Activated T-helper 2 cell treated with anti-CD3 and anti-CD28 coated beads, Interferon-gamma antibody, Interleukin-2, Interleukin-4, amounts not matched to agents 10 μg/mL and 5 μg/mL and 100 μg/mL, durations not matched to agents 14 hours and 24 hours and 36 hours (primary cell): ENCODE measurements at places on chromosomes 13 and 19. TPM values are rescaled to one million over a fixed set of nuclear protein-coding genes. Genes with fewer than 3 reads are reported as not detected.
A peak's percentile ranks its signal among the peaks of the same experiment; 100 is the strongest.

Gene KL
- total RNA-seq, result 0.14 TPM in 2 replicates

GRCh38 chr19:39998501-39998900, 1.6 kb downstream of the ZNF546 start:
- no peak for DNase-seq

DNA sequence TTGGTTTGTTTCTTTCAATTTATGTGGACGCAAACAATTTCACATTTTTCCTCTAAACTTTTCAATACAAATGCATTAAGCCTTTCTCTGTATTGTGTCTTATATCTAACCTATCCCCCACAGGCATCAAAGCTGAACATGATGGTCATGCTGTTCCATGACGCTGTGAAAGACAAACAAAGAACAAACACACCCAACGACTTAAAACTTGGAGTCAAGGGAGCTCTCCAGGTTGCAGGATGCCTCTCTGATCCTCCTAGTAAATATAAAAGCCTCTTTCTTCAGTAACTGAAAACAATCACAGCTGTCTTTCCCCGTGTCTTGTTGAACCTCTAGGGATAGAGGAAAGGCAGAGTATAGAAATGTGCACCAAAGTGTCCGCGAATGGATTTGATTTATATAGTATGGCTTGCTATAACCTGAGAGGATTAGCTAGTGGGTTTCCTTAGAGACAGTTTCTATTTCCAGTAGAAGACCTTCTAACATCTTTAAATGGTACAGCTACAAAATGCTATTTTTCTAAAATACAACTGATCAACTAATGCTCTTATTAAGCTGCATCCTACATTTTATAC, 43.1 kb downstream of the PCDH9 start:
- DNase-seq, result no peak

Gene SYNE4
- total RNA-seq, result 1.9 and 2.6 TPM in 2 replicates

Gene TEKTIP1
- total RNA-seq, result 2.0 and 2.5 TPM in 2 replicates

GRCh38 chr19:33841685-33842084, 45.0 kb downstream of the KCTD15 start:
- no peak for DNase-seq

DNA sequence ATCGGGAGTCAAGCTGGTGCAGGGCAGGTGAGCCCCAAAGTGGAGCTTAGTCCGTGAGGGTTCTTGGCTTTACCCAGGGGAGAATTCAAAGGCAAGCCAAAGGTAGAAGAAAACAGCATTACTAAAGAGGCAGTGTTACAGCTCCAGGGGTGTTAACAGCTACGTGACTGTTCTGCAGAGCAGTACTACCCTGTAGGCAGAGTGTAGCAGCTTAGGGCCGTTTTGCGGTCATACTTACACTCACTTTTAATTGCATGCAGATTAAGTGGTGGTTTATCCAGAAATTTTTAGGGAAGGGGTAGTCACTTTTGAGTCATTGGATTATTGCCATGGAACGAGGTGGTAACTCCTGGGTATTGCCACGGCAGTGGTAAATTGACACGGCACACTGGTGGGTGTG, 482.2 kb downstream of the SLITRK5 start:
- DNase-seq, result no peak

DNA sequence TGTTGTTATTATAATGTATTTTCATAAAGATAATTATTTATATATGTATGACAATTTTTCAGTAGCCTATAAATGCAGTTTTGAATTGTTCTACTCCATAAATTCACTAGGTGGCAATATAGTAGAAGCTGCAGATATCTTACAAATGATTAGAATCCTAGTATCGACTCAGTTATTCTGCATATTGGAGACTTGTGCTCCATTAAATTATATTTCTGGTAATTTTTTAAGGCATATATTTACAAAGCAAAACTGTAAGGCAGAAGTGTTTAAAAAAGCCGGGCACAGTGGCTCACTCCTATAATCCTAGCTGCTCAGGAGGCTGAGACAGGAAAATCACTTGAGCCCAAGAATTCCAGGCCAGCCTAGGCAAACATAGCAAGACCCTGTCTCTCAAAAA, 58.7 kb downstream of the DPY19L3 start:
- DNase-seq, result no peak

Gene ZNF667
- 0.09 TPM in 2 replicates for total RNA-seq

Gene CDX2
- not detected in 2 replicates for total RNA-seq

DNA sequence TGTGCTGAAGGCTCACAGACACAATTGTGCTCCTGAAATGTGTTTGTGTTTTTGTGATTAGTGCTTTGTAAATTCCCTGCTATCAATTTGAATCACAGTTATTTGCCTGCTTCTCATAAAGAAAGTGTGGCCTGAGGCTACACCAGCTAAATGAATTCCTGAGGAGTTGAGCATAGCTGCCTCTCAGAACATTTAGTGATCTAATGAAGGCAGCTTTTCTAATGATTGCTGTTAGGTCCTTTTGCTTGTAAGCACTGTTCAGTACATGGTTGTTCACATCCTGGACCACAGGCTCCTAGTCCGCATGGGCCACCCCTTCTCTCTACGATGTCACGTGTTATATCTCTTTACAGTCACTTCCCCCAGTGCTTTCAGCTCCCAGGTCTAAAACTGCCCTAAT, 238.2 kb downstream of the B3GLCT start:
- no peak for DNase-seq

DNA sequence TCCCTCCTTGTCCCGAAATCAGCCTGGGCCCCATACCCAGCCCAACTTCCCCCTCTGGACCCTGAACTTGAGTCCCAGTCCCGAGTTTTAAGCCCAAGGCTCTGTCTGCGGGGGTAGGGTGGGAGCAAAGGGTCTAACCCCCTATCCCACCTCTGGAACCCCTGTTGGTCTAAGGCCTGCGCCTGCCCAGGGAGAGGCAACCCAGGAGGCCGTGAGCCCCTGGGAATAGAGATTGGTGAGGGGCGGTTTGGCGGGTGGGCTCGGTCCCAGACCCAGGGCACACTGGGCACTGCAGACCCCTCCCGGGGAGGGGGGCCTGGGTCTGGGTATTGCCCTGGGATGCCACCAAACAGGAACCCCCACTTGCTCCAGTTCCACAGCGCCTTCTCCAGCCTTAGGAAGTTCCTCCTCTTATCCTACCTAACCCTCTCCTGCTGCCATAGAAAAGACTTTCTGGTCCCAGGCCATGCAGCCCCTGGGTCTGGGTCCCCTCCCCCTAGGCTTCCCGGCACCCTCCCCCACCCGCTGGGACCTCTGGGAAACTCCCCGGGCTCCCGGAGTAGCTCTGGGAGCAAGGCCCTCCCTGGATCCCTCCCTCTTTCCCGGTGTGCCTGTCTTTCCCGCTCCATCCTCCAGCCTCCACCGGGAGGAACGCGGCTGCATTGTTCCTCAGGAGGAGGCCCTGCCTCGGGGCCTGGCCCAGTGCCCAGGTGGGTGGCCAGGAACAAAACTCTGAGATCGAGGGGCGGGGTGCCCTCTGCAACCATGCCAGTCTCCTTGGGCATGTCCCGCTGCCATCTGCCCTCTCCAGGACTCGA, 33.6 kb upstream of the NANOS3 start:
- no peak for DNase-seq

DNA sequence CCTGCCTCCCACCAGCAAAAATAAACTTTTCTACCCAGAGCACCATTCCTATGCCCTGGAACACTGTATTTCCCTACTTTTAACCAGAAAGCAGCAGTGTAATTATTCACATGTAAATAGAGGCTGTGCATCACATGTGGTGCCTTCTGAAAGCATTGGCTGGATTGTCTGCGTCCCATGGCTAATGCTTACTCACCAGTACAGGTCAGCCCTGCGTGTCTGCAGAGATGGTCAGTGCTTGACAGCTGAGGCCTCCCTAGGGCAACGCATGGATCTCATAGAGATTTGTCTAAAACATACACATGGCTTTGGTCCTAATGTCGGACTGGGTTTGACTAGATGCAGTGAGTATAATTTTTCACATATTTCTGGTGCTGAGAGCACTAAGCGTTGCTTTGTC, 64.2 kb downstream of the DPY19L3 start:
- DNase-seq, result no peak

- DNase-seq, result no peak
These were observed 21.5 kb upstream of the OXGR1 start for GRCh38 chr13:97015661-97016350.

- no peak for DNase-seq
These were observed 184.4 kb downstream of the NALCN start for GRCh38 chr13:101231751-101232428.

- DNase-seq, result peak; percentile 82
These were observed 8.6 kb downstream of the C19orf81 start for GRCh38 chr19:50657712-50658440.

GRCh38 chr13:23639674-23640073, 69.5 kb downstream of the TNFRSF19 start:
- DNase-seq, result no peak
